ENCODE measurements at places on chromosomes 12 and 14. TPM values are rescaled to one million over a fixed set of nuclear protein-coding genes. Genes with fewer than 3 reads are reported as not detected.

TDRD9 gene
- 2.6 TPM for total RNA-seq

DNA sequence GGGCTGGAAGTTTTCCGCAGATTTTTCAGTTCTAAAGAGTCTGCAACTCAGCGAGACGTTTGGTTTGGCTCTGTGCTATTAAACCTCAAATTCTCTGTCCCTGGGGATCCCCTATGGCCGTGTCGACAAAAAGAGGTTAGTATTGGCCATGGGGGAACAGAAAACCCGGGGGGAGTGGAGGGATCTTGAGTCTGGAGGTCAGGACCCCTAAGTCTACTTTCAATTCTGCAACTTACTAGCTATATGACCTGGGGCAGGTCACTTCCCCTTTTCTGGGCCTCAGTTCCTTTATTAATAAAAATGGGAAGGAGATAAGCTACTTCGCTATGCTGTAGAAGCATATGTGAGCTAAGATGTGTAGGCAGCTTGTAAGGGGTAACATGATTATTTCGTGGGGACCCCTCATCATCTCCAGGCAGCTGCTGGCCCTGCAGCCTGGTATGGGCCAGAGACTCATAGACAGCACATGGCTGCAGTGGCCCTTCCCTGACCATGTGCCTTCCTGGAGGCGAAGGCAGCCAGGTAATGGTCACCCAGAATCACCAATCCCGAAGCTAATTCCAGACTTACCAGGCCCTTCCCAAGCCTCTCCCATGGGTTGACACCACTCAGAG, 8.6 kb downstream of the ASB2 start:
- no peaks in the 10 kb centered on the region for H3K36me3 ChIP-seq
- H3K4me1 ChIP-seq, result peaks cover 3% of the 10 kb centered on the region
- H3K4me3 ChIP-seq, result no peak overlapping the region

OR6C2 gene
- not detected for total RNA-seq

DNA sequence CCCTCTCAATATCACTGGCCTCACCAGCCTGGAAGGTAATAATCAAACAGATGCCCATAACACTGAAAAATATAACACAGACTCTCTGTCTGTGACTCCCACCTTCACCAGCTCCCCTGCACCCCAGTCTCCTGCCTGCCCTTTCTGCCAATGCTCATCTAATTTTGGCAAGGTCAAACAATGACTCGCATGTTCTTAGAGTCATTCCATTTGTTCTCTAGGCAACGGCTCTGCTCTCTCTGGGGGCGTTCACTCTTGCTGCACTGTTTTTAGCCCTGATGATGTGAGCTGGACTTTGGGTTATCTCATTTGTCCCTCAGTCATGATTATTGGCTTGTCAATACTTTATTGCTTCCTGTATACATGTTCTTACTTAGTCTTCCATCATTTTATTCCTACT, 691.8 kb downstream of the FLRT2 start:
- H3K36me3 ChIP-seq, result no peaks in the 10 kb centered on the region
- H3K4me3 ChIP-seq, result no peak overlapping the region
- H3K27ac ChIP-seq, result no peak overlapping the region
- DNase-seq, result no peak
- H3K4me1 ChIP-seq, result no peaks in the 10 kb centered on the region

DNA sequence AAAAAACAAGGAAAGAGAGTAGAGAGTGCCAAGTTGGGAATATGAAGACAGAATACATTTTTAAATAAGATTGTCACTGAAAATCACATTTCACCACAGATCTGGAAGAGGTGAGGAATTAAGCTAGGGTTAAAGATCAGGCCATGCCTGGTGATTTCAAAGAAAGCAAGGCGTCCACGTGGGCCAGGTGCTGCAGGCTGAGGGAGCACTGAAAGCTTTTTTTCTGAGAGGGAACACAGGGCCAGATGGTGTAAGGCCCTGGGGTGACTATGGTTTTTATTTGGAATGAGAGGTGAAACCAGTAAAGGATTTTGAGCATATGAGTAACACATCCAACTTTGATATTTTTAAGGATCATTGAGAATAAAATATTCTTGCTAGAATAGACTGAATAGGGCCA, 20.9 kb downstream of the SYT1 start:
- no peak overlapping the region for H3K4me3 ChIP-seq
- H3K4me1 ChIP-seq, result no peaks in the 10 kb centered on the region
- DNase-seq, result no peak
- H3K27me3 ChIP-seq, result no peaks in the 10 kb centered on the region
- no peaks in the 10 kb centered on the region for H3K36me3 ChIP-seq

AVPR1A gene
- 133 TPM for total RNA-seq

GRCh38 chr12:50625029-50625925, 120.5 kb downstream of the DIP2B start:
- H3K27me3 ChIP-seq, result no peaks in the 10 kb centered on the region
- peaks cover 17% of the 10 kb centered on the region for H3K4me1 ChIP-seq
- H3K36me3 ChIP-seq, result no peaks in the 10 kb centered on the region

- H3K36me3 ChIP-seq, result no peaks in the 10 kb centered on the region
- no peaks in the 10 kb centered on the region for H3K4me1 ChIP-seq
- H3K27me3 ChIP-seq, result no peaks in the 10 kb centered on the region
- no peak overlapping the region for H3K27ac ChIP-seq
- H3K4me3 ChIP-seq, result no peak overlapping the region
Measured at GRCh38 chr12:88202500-88202899, 60.4 kb downstream of the TMTC3 start.

ACVRL1 gene
- 59.3 TPM for total RNA-seq

MYH7 gene
- total RNA-seq, result 0.28 TPM

- no peaks in the 10 kb centered on the region for H3K36me3 ChIP-seq
- no peak overlapping the region for H3K27ac ChIP-seq
- DNase-seq, result no peak
- no peak overlapping the region for H3K4me3 ChIP-seq
Measured at GRCh38 chr12:4700621-4701026, 19.6 kb upstream of the GALNT8 start.

DNA sequence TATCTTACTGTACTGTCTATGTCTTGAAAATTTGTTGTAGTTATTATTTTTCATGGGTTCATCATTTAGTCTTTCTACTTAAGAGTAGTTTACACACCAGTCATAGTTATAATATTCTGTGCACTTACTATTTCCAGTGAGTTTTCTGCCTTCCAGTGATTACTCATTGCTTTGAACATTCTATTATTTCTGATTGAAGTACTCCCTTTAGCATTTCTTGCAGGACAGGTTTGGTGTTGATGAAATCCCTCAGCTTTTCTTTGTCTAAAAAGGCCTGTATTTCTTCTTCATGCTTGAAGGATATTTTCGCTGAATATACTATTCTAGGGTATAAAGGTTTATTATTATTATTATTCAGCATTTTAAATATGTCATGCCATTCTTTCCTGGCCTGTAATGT, 66.8 kb downstream of the TSPAN8 start:
- H3K27ac ChIP-seq, result no peak overlapping the region
- H3K4me3 ChIP-seq, result no peak overlapping the region
- H3K36me3 ChIP-seq, result no peaks in the 10 kb centered on the region
- H3K27me3 ChIP-seq, result no peaks in the 10 kb centered on the region
- no peaks in the 10 kb centered on the region for H3K4me1 ChIP-seq

- no peaks in the 10 kb centered on the region for H3K36me3 ChIP-seq
- no peaks in the 10 kb centered on the region for H3K4me1 ChIP-seq
- H3K27me3 ChIP-seq, result no peaks in the 10 kb centered on the region
- no peak overlapping the region for H3K4me3 ChIP-seq
- no peak overlapping the region for H3K27ac ChIP-seq
Measured at GRCh38 chr14:23513005-23513817, 38.4 kb downstream of the ZFHX2 start.

DNA sequence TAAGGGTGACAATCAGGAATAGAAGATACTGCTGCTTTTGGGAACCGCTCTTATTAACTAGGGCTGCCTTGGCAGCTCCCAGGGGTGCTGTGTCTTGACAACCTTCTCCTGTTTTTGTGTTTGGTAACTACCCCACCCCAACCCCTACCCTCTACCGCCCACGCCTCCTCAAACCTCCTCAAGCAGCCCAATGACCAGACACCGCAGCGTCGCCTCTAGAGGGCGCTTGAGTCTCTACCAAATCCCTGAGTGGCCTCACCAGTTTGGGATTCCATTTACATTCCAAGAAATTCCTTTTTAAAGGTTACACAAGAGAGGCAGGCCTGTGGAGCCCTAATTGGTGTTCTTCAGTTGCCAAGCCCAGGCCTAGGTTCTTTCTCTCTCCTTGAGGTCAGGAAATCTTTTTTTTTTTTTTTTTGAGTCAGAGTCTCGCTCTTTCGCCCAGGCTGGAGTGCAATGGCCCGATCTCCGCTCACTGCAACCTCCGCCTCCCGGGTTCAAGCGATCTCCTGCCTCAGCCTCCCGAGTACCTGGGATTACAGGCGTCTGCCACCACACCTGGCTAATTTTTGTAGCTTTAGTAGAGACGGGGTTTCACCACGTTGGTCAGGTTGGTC, 72.4 kb upstream of the USP44 start:
- DNase-seq, result peak; percentile 79
- H3K4me1 ChIP-seq, result no peaks in the 10 kb centered on the region
- H3K27ac ChIP-seq, result no peak overlapping the region
- no peaks in the 10 kb centered on the region for H3K27me3 ChIP-seq
- H3K4me3 ChIP-seq, result no peak overlapping the region

DNA sequence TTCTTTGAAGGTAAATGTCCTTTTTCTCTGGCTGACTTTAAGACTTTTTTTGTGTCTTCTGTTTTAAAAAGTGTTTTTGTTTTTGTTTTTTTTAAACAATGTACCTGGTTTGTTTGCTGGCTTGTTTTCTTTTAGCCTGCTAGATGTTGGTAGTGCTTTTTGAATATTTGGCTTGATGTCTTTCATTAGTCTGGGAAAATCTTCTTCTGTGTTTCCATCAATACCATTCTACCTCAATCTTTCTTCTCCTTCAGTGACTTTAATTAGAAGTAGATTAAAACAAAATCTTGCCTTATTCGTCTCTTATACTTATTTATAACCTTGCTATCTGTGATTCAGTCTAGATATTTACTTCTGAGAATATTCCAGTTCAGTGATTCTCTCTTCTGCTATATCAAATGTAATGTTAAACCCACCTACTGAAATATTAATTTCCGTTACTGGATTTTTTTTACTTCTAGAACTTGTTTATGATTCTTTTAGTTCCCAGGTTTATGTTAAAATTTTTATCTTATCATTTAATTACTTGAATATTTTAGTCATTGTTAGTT, 21.5 kb downstream of the LMNTD1 start:
- H3K27me3 ChIP-seq, result no peaks in the 10 kb centered on the region
- H3K4me1 ChIP-seq, result no peaks in the 10 kb centered on the region
- H3K4me3 ChIP-seq, result no peak overlapping the region
- no peak overlapping the region for H3K27ac ChIP-seq

DNA sequence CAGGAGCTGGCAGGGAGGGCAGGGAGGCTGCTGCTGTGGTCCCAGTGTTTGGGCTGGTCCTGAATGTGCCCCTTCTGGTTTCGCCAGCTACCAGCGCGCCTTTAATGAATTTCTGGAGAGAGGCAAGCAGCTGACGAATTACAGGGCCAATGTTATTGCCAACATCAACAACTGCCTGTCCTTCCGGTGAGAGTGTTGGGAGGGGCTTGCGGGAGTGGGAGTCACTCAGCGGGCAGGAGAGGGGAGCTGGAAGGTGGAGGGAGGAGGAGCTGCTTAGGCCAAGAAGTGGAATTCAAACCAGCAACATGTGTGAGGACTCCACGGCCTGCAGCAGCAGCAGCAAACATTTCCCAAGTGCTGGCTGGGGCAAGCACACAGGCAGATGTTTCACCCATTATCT, 7.7 kb downstream of the TNFAIP2 start:
- peak; percentile 90 for DNase-seq
- H3K27ac ChIP-seq, result peak overlapping the region; percentile 15
- H3K36me3 ChIP-seq, result no peaks in the 10 kb centered on the region
- no peak overlapping the region for H3K4me3 ChIP-seq
- H3K4me1 ChIP-seq, result peaks cover 53% of the 10 kb centered on the region

DNA sequence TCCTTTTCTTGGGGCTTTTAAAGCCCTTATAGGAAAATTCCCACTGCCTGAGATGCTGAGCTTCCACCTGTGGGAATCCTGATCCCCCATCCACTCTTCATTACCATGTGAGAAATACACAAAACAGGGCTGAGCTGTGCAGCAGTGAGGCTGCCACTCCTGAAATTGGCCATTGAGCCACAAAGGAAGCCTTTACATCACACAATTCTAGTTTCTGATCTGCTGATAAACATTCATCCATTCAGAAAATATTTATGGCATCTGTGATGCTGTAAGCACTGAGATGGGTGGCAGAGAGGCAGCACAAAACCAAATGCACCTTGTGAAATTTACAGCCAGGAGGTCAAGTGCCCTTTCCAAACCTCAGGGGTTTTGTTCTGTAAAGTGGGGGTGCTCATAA, 26.2 kb upstream of the CMKLR1 start:
- H3K27me3 ChIP-seq, result no peaks in the 10 kb centered on the region
- no peak overlapping the region for H3K4me3 ChIP-seq
- DNase-seq, result no peak
- no peaks in the 10 kb centered on the region for H3K36me3 ChIP-seq
- no peak overlapping the region for H3K27ac ChIP-seq

IFI27 gene
- 135 TPM for total RNA-seq

Data from adrenal gland (tissue), 19 donors.